ENCODE measurements at places on chromosomes 2 and 18. TPM values are rescaled to one million over a fixed set of nuclear protein-coding genes. Genes with fewer than 3 reads are reported as not detected.
A peak's percentile ranks its signal among the peaks of the same experiment; 100 is the strongest.

Gene MAP2
- polyA plus RNA-seq: 1.8 TPM

Gene SLC19A3
- polyA plus RNA-seq: not detected

Gene OBSL1
- 0.12 TPM for polyA plus RNA-seq

Gene RNF125
- 7.7 TPM for polyA plus RNA-seq

Gene GPAT2
- 11.7 TPM for polyA plus RNA-seq

Gene DCDC2C
- polyA plus RNA-seq: not detected

Gene PID1
- polyA plus RNA-seq: 0.10 TPM

Gene GPR75
- polyA plus RNA-seq: 5.9 TPM

Gene ADRA2B
- polyA plus RNA-seq: 0.46 TPM

Gene CCL20
- 0.31 TPM for polyA plus RNA-seq

DNA sequence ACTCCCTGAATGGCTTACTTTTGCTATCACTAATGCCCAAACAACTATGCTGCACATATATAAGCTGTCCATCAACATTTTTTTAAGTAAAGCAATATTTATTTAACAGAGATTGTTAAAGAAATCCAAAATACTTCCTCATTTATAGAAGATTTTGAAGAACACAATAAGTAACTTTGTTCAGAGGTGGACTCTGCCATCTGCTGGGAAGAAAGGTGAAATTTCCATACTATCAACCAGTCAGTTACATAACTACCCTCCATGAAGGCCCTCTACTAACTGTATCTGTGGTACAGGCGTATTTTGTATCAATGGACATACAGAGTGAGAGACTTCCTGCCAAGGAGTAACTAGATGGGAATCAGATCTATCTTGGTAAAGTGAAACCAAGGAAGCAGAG, 106.0 kb downstream of the DTNB start:
- peak; percentile 71 for DNase-seq

- DNase-seq: no peak
These were observed 175.2 kb downstream of the TGIF1 start for GRCh38 chr18:3624935-3625741.

DNA sequence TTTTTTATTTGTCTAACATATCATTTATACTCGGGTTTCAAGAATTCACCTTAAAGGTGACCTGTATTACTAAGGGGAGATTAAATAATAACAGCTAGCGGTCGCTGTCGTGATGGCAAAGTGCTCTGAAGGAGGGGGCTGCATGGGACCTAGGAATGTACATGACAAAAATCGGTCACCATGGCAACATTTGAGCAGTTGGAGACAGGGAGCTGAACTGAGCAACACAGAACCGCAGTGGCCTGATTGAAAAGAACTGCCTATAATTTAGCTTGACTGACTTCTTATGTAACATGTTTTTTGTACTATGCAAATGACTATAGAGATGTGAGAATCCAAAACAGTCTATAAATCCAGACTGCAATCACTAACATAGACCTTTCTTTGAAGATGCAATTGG, 34.3 kb upstream of the EPHA4 start:
- DNase-seq: no peak

DNA sequence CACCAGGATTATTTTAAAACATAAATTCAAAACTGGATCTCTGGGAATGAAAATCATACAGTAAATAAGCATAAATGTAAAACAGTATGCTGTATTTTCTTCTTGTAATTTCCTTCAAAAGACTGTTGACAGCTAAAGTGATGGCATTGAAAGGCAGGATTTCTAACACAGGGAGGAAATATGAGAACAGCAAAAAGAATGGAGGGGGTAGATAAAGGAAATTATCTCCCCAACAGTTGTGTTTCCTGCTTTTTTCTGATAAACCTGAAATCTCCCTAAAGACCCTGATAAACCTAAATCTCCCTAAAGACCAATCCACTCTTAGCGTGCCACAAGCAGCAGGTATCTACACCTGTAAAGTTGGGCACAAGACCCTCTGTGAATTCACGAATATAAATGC, 50.8 kb downstream of the PIAS2 start:
- no peak for DNase-seq

- no peak for DNase-seq
These were observed 605.2 kb downstream of the NR4A2 start for GRCh38 chr2:155727187-155727895.

- no peak for DNase-seq
These were observed 130.6 kb downstream of the AKAIN1 start for GRCh38 chr18:5066380-5066977.

GRCh38 chr2:44599130-44599529, 237.4 kb downstream of the CAMKMT start:
- DNase-seq: no peak

- DNase-seq: no peak
These were observed 175.9 kb downstream of the NR4A2 start for GRCh38 chr2:156156580-156156979.

DNA sequence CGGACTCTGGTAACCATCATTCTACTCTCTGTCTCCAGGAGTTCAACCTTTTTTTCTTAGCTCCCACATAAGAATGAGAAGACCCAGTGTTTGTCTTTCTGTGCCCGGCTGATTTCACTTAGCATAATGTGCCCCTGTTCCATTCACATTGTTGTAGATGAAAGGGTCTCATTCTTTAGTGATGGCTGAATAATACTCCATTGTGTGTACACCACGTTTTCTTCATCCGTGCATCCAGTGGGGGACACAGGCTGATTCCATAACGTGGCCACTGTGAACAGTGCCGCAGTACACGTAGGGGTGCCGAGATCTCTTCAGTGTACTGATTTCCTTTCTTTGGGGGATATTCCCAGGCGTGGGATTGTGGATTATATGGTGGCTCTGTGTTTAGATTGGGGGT, 72.3 kb upstream of the NFATC1 start:
- no peak for DNase-seq

DNA sequence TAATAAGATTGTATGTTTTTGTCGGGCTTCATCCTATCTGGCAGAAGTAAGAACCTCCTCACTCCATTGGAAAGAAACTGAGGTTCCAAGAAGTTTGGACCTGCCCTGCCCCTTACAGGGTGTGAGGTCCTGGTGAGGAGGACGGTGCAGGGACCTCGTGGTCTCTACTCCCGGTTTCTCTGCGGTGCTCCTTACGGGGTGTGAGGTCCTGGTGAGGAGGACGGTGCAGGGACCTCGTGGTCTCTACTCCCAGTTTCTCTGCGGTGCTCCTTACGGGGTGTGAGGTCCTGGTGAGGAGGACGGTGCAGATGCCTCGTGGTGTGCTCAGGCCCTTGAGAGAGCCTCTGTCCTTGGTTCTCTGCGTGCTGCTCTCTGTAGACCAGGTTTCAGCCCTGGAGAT, 5.2 kb downstream of the CTDP1 start:
- no peak for DNase-seq

DNA sequence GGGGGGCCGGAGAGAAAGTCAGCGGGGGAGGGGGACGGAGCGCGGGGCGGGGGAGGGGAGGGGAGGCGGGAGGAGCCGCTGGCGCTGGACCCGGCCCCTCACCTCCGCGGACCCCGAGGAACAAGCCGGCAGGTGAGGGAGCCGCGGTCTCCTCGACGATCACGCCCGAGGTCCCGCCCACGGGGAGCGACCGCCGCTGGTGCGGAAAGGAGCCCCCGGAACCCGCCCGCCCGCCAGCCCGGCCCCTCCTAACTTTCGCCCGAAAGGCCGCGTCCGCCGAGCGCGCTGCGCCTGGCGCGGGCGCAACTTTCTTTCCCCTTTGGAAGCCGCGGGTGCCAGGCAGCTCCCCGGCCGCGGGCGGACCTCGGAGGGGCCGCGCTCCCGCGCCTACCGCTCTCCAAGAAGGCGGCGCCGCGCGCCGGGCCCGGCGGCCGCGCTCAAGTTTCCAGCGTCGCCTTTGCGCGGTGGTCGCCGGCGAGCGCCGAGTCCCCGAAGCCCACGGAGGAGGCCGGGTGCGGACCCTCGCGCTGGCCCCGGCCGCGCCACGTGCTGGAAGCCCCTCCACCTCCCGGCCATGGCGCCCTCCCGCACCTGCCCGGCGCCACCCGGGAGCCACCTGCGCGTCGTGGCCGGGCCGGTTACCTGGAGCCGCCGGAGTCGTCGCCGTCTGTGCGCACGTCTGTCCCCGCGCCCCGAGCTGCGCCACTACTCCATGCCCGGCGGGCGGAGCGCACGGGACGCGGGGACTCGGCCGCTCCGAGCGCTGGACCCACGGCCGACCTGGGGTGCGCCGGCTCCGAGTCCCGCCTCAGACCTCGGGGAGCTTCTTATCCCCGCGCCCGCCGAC, at the start of gene ALKAL2:
TSS of gene ALKAL2 (minus strand) at position 181 of the 847 bp plus-strand sequence. CDS start 256 bp downstream, outside the sequence.
- peak; percentile 47 for DNase-seq

- no peak for DNase-seq
These were observed 242.9 kb upstream of the GYPC start for GRCh38 chr2:126413079-126413478.
